Right cardiac atrium (tissue), 5 donors: ENCODE measurements at places on chromosomes 7 and 10. TPM values are rescaled to one million over a fixed set of nuclear protein-coding genes. Genes with fewer than 3 reads are reported as not detected.

- no peak for DNase-seq
Observed at GRCh38 chr7:143013473-143013872, 13.5 kb downstream of the OR9A2 start.

- DNase-seq = no peak
Observed at GRCh38 chr7:129265328-129265727, 40.5 kb downstream of the AHCYL2 start.

C1QL3 gene
- 0.20 TPM for total RNA-seq

KCNK18 gene
- total RNA-seq = not detected
